ENCODE measurements at places on chromosomes 5 and 9.

DNA sequence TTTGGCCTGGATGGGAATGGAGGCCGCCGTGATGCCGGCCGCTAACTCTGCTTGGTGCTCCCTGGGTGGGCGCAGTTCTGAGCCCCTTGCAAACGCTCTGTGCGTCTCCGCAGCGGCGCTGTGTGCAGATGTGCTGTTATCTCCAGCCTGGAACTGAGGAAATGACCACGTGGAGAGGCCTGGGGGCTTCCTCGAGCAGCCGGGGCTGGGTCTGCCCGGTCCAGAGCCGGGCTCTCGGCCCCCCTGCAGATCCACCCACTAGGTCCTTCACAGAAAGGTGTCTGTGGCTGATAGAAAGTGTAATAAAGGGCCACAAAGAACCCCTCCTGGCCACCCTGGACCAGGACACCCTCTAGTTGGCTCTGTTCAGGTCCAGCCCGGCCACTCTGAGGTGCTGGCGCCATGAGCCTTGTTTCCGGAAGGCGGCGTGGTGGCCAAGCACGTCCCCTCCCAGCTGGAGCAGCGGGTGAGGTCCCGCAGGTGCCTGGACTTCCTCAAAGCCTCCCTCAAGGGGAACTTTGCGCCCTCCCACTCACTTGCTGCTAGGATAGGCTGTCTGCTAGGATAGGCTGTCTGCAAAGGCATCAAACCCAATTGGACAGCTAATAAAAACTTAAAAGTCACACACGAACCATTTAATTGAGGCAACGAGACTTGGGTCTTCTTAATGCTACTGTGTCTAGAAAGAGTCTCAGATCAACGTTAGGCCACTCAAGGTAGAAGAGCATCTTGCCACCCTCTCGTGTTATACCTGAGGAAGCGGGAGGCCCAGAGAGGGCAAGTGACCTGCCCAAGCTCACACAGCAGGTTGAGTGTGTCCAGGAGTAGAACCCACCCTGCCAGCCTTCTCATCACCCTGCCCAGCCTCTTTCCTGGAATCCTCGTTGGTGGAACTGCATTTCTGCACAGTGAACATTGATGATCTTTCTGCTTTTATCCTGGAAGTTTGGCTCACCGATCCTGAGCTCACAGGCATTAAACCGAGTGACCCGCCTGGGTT, 109.3 kb upstream of the FCN2 start:
- DNase-seq: no peak

DNA sequence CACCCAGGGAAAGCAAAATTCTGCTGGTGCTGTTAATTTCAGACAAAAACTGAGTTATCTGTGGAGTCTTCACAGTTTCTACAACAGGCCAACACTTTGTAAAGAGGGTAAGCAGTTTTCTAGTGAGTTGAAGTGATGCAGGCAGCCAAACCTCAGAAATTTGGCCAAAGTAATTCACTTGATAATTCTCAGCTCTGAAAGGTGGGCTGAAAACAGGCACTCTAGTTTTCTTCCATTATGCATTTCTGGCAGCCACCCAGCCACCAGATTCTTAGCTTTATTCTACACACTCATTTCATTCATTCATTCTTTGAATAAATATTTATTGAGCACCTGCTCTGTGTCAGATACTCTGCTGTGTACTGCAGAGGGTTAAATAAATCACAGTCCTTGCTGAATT, 184.2 kb downstream of the RAB3C start:
- DNase-seq: no peak

- DNase-seq: no peak
These were observed 161.5 kb downstream of the HSD17B3 start for GRCh38 chr9:96140296-96141127.

DNA sequence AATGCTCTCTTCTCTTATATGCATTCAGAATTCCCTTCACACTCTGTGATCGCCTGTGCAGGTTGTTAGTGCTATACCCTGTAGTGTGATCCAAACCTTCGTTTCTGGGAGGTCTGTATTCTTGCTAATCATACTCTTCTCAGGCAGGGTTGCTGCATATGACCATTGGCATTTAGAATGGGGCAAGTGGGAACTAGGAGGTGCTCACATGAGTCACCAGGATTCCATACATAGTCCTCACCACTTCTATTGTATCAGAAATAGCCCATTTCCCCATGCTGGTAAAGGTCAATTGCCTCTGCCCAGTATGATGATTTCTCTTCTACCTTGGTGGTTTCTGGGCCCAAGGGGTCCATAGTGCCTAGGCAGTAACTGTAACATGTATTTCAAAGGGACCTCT, 443.5 kb upstream of the CDH6 start:
- no peak for DNase-seq

GRCh38 chr5:171596391-171596878, 177.0 kb downstream of the FGF18 start:
- DNase-seq: no peak

DNA sequence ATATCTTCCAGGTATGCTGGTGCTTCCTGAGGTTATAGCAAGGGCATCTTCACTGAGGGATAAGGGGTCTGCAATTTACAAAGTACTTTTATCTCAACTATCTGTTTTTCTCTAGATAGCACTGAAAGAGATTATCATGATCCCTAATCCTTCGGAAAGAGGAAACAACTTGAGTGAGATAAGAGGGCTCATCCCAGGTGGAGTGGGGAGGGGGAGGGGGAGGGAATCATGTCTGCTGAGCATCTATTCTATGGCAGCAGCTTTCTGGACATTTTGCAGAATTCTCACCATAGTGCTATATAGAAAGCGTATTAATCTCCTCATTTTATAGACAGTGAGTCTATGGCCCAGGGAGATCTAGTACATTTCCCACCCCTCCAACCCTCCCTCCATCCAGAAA, 5.9 kb downstream of the TNFSF15 start:
- no peak for DNase-seq

All from activated T-cell treated with anti-CD3 and anti-CD28 coated beads for 1 hour (primary cell).